ENCODE measurements at places on chromosomes 16 and 17. TPM values are rescaled to one million over a fixed set of nuclear protein-coding genes. Genes with fewer than 3 reads are reported as not detected.

DNA sequence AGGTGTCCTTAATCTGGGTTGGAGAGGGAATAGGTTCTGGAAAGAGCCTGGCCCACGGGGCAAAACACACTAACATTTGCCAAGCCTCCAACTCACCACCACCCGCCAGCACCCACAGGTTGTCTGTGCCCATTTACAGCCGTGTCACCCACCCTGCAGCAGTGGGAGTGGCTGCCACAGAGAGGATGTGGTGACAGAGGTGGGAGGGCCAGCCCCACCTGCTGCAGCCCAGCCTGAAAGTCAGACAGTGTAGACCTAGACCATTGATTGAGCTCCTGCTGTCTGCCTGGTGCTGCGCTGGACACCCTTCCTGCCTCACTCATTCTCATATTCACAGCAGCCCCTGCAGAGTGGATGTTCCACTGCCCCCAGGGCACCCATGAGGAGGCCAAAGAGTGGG is 44.7 kb downstream of the IL21R start:
- DNase-seq: no peak

Gene CORO1A
- 3.4 TPM for total RNA-seq

Gene PDILT
- not detected for total RNA-seq

DNA sequence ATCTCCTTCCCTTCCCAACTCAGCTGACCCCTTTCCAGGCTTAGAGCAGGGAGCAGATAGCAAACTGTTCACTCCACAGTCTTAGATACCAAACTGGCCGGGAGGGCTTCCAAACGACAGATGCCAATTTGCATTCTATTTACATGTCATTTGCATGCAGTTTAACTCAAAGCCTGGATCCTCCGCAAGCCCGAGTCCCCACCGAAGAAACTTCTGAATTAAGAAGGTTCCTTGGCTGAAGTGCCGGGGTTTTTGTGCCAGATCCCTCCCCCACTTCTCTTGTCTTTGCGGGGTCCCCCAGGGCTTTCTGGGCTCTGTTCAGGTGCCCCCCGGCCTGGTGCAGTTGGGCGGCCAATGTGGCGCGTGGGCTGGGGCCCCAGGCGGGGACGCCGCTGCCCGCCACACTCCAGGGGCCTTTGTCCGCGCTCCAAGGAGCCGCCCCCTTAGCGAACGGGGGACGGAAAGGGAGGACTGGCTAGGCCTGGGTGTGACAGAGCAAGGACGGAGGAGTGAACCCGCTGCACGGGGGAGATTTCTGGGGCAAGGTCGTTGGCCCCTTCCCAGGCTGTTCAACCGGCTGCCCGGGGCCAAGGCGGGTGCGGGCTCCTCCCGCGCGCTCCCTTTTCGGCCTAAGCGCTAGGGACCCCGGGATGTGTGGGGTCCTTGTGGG is 1.2 kb downstream of the GPRC5B start:
- peak; percentile 64 for DNase-seq
